ENCODE measurements at places on chromosomes 7 and 10.

DNA sequence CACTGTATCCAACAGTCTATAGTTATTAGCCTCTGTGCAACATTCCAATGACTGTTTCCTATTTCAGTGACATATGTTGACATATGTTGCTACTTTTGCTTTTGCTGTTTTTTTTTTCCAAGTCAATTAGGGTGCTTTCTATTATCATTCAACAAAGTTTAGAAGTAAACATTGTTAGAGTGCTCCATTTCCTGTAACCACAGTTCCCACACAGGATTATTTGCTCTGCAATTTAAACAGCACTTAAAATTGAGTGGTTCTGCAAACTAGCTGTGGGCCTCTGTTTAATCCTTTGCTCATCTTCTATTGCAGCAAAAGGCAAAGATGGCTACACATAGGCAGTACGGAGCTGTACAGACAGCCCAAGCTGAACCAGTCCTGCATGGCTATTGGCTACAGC, 46.5 kb upstream of the PTN start:
- DNase-seq: no peak

DNA sequence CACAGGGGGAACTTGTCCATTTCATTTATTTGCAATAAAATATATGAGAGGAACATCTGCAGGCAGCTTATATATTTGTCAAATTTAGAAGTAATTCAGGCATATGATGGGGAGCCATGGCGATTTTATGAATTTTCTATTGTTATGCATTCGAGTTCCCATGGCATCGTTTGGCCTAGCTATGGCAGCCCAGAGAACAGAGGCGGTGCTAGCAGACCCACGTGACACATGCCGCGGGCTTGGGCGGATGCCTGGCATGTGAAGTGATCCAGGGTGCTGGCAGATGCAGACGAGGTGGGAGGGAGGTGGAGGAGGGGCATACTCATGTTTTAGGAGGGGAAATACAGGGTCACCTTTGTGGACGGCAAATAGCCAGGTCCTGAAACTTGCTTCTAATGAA, 560.0 kb upstream of the GALNT17 start:
- peak; percentile 57 for DNase-seq

GRCh38 chr7:38465956-38466355, 165.2 kb downstream of the AMPH start:
- DNase-seq: no peak

DNA sequence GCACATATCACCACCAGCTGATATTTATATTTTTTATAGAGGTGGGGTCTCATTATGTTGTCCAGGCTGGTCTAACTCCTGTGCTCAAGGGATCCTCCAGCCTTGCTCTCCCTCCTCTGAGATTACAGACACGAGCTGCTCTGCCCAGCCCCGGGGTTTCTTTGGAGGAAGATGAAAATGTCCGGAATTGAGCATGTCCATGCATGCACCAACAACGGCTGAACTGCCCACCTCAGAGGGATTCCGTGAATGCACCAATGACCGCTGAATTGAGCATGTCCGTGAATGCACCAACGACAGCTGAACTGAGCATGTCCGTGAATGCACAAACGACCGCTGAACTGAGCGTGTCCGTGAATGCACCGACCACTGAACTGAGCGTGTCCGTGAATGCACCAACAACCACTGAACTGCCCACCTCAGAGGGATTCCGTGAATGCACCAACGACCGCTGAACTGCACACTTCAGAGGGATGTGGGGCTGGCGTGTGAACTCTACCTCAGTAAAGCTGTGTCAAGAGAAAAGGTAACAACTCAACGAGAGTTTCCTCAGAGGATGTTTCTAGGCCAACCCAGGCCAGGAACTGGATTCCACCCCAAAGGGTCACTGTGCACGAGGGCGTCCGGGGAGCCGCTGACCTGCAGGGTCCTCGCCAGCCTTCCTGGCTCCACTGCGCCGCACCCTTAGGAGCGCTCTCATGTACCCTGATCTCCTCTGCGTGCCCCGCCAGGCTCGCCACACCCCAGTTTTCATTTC, 34.9 kb upstream of the INPP5A start:
- no peak for DNase-seq

DNA sequence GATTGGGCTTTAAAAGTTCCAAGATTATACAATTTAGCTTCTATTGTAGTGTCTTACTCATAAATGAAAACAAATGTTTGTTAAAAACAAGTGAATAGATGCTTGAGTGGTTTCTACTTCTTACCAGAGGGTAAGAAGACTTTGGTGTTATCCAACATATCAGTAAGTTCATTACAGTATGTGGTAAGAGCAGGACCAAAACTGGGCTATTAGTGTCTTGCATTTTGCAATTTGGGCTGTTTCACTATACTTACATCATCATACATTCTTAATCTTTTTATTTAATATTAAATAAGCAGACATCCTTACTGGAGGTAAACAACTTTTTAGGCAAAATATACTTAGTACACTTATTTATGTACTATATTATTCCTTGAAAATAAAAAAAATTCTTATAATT, 248.4 kb upstream of the HGF start:
- DNase-seq: no peak

GRCh38 chr7:156493942-156494341, 146.6 kb upstream of the RNF32 start:
- DNase-seq: no peak

- peak; percentile 76 for DNase-seq
Measured at GRCh38 chr10:13707156-13707881, 120.6 kb downstream of the PRPF18 start.
